CD8-positive, alpha-beta memory T cell (primary cell): ENCODE measurements at places on chromosomes 11 and 22.

DNA sequence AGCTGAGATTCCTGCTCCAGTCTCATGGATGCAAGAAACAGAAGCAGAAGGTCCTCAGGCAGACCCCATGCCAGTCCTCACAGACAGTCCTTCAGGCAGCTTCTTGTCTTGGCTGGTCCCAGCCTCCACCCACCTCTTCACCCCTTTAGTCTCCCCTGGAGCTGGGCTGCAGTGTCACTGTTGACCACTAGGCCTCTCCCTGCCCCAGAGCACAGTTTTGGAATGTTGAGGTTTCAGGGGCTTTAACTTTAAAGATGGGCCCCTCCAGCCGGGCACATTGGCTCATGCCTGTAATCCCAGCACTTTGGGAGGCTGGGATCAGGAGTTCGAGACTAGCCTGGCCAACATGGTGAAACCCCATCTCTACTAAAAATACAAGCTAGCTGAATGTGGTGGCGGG, 39.5 kb upstream of the GCAT start:
- DNase-seq = no peak

DNA sequence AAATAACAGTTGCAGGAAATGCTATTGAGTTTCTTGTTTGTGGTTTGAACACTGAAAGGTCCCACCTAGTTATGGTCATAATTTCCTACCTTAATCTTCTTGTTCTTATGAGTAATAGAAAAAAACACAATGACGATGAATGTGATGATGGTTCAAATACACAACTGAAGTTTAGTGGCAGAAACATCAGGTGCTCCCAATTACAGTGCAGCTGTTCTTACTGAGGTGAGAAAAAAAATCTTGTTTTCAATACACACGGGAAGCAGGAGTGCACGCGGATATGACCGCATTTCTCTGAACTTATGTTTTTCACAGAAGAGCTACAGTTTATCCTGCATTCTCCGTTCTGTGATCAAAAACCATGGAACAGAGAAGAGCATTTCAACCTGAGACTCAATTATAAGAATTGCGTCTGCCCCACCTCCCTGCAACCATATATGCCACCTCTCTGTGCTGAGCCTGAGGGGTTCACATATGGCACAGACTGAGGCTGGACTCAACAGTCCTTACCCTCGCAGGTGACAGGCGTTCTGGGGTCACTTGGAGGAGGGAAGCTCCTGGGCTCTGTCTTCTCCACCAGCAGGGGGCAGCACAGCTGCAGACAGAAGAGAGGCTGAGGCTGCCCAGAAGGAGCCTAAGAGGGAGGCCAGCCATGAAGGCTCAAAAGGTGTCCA, 99.7 kb upstream of the IGLL5 start:
- peak; percentile 57 for DNase-seq

DNA sequence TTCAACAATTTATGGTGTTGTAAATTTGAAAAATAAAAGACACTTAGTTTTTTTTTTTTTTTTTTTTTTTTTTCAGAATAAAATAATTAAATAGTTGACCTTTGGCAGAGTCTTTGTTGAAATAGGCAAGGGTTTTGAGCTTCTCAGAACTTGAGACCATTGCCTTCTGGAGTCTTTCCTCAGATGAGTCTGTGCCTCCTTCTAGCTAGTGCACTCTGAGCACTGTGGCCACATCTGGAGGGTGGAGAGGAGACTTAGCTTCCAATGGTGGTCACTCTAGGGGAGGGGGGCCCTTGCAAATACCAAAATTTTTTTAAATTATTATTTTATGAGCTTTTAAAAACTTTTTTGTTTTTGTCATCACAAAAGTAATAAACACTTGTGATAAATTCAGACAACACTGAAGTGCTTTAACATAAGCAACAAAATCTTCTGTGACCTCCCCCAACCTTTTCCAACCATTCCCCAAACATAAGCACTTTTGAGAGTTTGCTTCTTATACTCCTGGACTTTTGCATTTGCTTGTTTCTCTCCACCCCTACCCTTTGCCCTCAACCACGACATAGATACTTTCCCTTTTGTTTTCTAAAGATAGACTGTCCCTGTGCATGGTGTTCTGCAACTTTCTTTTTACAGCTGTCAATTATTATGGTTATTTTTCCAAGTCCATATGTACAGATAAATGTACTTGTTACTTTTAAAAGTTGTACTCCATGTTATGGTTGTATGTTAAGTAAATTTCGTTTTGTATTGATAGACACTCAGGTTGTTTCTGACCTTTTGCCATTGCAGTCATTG, 41.1 kb downstream of the BMAL1 start:
- DNase-seq = no peak

DNA sequence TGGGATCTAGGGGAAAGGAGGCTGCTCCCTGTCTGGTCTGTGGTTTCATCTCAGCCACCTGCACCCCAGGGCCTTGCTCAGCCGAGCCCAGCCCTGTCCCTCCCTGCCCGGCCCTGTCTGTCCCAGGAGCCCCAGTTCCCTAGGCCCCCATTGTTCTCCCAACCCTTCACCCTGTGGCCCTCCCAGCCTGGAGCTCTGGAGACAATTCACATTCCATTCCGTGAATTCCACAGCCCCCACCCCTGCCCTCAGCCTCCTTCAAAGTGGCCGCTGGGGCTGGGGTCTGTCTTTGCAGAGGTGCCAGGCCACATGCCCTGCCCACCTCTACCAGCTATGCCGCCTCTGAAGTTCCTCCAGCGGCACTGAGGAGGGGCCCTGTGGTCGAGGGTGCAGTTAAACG, 77.9 kb upstream of the WNT11 start:
- no peak for DNase-seq

DNA sequence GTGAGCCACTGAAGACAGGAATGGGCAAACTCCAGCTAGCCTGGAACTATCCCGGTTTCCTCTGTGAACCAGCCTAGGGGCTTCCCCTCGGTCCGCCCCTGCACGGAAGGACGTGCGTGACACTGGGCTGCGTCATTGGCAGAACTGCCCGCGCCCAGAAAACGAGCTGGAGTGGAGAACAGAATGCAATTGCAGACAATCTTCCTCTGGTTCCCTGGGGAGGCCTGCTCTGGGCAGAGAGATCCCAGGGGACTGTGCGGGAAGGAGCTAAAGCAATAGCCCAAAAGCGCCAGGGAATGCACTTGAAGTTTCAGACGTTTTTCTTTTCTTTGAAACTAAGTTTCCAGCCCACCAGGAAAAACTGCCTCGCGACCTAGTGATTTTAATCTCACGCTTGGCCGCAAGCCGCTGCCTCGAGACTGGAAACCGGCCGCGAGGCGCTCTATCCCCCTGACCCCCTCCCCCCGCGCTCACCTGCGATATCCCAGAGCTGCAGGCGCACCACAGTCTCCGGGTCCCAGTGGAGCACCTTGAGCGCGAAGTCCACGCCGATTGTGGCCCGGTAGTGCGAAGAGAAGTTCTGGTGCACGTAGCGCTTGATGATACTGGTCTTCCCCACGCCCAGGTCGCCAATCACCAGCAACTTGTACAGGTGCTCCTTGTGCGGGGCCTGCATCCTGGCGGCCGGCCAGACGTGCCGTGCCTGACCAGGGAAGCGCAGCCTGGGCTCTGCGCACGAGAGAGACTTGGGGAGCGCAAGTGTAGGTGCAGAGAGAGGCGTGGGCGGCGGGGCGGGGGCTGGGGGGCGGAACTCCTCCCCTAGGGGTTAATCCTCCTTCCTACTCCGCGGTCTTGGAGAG, at the start of gene RAB38:
TSS of gene RAB38 (minus strand) at position 735 of the 860 bp plus-strand sequence. CDS start at position 676, 59 bp downstream.
- DNase-seq = no peak

DNA sequence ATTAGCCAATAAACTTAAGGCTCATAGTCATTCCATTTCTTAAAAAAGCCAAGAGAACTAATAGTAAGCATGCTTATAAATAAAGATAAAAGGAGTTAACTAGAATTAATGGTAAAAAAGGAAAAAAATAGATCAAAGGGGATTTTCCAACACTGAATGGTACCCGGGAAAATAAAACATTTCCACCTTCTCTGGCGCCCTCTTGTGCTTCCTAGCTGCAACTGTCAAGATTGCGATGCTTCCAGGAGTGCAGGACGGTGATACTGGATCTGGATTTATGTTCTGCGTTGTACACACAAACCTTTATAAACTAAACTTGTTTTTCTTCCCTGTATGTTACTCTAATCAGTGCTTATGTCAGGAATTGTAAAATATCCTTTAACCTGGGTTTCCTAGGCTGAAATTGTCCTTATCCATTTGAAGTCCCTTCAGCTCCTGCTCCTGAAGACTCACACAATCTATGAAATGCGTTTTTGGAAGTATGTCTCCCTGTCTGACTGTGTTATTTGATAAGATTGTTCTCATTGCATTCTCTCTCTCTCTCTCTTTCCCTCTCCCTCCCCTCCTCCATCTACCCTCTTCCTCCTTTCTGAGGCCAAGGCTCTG, 9.6 kb upstream of the HTATIP2 start:
- DNase-seq = no peak

- DNase-seq = no peak
These were observed 157.5 kb downstream of the WNT11 start for GRCh38 chr11:76048763-76049162.

DNA sequence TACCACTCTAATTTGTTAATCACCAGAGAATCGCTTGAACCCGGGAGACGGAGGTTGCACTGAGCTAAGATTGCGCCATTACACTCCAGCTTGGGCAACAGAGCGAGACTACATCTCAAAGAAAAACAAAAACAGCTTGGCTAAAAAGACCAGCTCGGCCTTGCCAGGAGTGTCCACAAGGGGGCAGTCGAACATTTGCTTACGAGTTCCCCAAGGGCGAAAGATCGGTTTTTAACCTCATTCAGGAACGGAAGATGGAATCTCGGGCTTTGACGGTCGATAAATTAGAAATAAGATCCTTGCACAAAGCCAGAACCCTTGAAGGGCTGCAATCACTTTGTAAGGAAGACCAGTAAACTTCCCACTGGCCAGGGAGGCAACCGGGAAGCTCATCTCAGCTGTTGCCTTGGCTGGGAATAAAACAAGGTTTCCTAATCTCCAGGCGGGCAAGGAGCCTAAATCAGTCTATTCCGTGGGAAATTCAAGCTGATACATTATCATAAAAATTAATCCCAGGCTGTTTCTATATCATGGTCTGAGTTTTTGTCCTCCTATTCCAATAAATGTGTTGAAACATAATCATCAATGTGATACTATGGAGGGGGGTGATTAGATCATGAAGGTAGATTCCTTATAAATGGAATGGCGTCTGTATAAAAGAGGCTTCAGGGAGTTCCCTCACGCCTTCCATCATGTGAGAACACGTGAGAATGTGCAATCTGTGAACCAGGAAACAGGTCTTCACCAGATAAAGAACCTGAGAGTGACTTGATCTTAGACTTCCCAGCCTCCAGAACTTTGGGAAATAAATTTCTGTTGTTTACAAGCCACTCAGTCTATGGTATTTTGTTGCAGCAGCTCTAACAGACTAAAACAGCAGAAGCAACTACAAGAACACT, 14.9 kb upstream of the SLC29A2 start:
- DNase-seq = peak; percentile 70

DNA sequence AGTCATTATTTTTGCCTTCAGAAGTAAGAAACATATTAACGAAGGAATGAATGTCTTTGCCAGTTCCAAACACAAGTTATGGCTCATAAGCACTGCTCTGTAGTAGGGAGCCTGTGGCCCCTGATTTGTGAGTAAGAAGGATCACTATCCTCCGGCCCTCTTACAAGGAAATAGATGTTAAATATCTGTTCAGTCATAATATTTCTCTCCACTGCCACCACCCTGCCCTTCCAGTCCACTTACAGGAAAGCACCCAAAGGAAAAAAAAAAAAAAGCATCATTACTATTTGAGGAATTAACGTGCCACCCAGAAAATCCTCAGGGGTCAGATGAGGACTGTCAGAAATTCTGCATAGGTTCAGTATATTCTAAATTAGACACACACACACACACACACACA, 123.4 kb downstream of the ETS1 start:
- DNase-seq = no peak

GRCh38 chr11:34226210-34226609, 120.8 kb downstream of the NAT10 start:
- no peak for DNase-seq

DNA sequence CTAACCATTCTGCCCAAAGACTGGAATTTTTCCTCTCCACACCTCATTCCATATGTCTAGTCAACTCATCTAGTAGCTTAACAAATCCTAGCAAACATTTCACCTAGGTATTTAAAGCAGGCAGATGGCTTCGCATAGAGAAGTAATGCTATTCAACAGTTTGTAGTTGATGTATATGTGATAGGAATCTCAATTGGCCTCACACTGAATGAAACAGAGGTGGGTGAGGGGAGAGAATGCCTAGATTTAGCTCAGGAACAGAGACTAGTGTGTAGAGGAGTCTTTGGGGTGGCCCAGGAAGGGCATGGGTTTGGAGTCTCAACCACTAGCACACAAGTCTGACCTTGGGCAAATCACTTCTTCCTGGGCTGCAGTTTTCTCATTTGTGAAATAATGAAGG, 196.2 kb downstream of the MYO18B start:
- DNase-seq = no peak

DNA sequence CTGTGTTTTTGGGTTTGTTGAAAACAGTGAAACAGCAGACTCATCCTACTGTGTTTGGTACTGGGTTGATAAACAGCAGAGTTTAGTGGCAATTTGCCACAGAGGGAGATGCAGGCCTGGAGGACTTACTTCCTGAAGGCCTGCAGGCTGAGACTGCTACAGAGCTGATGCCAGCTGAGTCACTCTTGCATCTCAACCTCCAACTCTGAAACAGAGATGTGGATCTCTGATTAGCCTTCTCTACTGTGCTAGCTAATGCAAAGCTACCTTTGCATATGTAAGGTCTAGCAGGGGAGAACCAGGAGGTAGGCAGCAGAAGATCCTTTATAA, 14.3 kb downstream of the ATP5MG start:
- DNase-seq = no peak

- DNase-seq = no peak
These were observed 200.2 kb downstream of the CADM1 start for GRCh38 chr11:115303929-115304531.

GRCh38 chr22:35736701-35737100, 19.0 kb downstream of the APOL5 start:
- no peak for DNase-seq

DNA sequence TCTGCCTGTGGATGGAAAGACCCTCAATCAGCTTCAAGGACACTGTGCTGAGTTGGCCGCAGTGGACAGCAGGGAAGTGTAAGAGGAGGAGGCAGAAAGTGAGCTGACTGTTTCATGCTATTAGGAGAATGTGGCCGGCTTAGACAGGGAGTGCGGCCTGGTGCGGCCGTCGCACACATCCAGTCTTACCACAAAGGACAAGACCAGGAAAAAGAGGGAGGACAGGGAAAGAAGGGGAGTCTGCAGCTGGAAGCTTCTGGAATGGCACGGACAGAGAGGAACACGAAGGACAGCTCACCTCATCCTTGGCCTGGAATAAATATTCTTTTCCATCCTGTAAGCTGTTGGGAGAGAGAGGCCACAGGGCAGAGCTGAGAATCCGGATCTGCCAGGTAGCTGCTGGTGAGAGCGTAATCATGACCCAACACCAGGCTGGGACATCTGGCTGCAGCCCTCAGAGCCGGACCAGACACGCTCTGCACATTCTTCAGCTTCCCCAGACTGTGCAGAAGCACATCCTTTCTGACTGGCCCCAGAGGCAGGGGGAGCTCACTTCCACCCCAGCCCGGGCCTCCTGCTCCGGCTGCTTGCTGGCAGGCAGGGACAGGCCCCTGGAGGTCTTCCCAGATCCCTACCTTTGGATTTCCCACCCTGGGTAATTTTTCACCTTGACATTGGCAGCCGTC, 8.6 kb upstream of the RBM4B start:
- DNase-seq = no peak
